ENCODE measurements at places on chromosomes 16 and 17.

- DNase-seq: no peak
These were observed 24.1 kb downstream of the NPTX1 start for GRCh38 chr17:80452173-80452915.

DNA sequence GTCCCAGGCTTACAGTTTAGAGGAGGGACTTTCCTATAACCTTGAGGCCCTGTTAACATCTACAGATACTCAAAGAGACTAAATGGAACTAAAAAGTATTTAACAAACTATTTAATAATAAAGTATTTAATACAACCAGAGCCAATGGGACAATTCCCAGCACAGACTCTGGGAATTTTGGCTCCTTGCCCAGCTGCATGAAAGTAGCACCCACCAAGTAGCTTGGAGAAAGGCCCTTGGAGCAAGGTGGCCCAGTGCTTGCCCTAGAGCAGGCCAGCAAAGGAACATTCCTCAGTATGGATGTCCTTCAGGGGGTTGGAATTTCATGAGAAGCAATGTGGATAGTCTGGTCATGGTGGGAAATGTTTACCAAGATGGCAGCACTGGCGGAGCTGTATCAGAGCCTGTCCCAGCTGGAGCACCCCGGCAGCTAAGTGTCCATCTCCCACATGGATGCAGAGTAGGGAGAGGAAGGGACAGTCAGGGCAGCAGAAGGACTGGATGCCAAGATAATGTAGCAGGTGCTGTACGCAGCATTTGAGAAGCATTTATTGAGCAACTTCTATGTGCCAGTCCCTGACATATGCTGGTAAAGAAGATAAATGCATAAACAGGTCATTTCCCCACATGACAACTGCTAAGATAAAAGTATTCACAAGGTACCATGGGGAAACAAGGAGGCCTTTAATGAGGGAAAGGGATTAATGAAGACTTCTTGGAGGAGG is 5.2 kb upstream of the SMARCD2 start:
- DNase-seq: no peak

DNA sequence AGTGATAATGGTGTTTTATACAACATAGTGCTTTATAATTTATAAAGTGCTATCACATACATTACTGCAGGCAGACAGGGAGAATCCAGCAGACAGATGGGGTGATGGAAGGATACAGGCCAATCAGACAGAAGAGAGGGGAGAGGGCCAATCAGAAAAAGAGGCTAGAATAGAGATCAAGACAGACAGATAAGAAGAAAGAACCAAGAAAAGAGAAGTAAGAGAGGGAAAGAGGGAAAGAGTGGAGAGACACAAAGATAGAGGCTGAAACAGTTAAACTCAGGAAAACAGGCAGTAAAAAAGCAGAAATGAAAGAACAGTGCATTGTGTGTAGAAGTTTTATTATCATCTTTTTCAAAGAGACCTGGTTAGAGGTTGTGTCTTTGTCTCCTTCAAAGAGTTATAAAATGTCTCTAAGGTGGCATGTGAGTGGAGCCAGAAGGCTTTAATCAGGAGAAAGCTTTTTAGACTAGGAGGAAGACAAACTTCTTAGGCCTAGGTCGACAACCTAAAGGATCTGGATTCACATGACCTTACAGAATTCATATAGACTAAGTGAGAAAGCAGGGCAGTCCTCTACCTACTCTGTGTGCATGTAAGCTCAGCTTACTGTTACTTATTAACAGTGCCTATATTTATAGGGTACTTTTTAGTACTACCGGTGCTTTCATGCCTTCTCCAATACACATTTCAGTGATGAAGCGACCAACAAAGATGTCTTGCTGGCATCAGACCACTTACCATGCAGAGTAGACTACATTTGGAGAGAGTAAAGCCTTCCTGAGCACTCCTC is 8.3 kb upstream of the CHD3 start:
- DNase-seq: no peak

DNA sequence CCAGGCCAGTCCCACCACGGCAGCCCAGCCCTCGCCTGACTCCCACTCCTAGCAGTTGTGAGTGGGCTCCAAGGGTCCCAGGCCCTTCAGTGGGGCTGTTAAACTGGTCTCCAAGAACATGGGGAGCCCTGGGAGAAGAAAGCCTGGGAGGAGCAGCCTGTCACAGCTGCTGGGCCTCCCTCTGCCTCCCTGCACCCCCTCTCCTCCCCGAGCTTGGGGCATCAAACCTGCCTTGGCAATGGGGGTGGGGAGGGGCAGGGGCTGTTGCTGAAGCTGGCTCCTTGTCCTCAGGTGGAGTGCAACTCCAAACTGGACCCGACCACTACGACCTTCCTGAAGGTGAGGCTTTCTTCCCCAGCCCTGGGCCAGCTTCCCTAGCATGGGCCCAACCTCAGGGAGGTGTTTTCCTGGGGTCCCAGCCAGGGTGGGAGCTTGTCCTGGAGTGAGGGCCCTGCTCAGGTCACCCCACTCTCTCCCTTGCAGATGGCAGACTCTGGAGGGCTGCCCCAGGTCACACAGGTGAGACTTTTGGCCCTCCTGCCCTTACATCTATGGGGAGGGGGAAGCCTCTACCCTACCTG is 6.6 kb upstream of the SETD6 start:
- no peak for DNase-seq

GRCh38 chr17:45927247-45927646 is 32.9 kb downstream of the MAPT start:
- DNase-seq: no peak

Measured in stimulated activated CD8-positive, alpha-beta memory T cell treated with anti-CD3 and anti-CD28 coated beads, Interleukin-4, amount 100 ng/mL, for 4 hours (primary cell).